ENCODE measurements at places on chromosomes 3 and 15.

GRCh38 chr15:86061581-86061980 is 18.1 kb upstream of the AGBL1 start:
- DNase-seq = no peak

DNA sequence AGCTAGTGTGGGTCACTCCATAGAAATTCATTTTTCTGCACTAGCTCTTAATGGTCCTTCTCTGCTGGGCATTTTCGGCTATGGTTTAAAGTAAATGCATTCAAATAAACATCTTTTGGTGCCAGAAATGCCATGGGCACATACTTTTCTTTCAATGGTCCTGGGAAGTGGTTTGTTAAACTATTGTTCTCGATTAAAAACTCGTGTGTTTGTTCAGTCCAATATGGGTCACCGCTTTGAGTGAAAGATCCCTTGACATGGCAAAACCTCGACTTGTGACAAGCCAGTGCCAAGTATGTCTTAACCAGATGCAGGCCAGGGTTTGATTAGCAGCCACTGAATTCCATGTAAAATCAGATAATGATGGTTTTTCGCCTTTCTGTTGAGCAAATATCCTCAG is 331.9 kb upstream of the WNT5A start:
- no peak for DNase-seq

GRCh38 chr3:119779731-119780383 is 2.0 kb upstream of the NR1I2 start:
- DNase-seq = no peak

GRCh38 chr3:164200053-164200823 is 878.1 kb downstream of the SI start:
- no peak for DNase-seq

DNA sequence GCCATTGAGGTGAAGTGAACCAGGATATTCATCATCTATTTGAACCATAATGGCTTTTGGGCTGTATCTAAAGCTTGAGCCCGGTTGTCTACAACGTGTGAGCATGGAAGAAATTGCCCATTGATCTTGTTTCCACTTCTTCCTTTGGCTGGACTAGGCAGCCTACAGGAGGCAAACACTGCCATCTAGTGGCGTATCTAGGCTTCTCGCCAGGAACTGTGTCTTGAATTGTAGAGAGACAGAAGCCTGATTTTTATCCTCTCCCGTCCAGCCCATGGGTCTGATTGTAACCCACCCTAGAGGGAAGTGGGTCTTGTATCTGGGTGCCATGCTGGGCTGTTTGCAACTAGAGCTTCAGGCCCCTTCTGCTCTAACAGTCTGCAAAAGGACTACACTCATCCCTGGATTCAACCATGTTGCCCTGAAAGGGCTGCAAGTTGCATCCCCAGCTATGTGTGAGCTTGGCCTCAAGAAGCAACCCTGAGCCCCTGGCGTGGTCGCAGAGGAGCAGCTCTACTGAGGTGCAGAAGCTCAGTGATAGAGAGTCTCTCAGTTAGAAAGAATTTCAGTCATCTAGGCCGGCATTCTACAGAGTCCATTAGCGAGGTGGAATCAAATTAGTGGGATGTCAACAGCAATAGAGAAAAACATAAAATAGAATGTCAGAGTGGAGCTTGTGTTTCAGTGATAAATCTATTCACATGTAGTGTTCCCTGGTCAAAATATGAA is 170.2 kb upstream of the UMPS start:
- DNase-seq = peak; percentile 43

DNA sequence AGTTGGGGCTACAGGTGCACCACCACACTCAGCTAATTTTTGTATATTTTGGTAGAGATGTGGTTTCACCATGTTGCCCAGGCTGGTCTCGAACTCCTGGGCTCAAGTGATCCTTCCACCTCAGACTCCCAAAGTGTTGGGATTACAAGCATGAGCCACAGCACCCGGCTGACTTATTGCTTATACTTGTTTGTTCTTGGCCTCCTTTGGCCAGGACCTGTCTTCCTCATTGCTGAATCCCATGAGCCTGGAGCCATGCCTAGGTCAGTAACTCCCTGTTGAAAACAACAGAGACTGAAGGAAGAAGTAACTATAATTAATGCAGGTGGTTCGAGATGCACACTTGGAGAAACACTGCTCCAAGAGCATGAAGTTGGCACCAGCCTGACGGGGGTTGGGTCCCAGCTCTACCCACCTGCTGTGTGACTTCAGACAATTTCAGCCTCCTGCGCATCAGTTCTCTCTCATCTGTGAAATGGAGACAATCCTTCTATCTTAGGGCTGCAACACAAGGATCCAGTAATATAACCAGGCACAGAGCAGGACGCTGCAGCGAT is 38.9 kb downstream of the CPN2 start:
- DNase-seq = no peak

DNA sequence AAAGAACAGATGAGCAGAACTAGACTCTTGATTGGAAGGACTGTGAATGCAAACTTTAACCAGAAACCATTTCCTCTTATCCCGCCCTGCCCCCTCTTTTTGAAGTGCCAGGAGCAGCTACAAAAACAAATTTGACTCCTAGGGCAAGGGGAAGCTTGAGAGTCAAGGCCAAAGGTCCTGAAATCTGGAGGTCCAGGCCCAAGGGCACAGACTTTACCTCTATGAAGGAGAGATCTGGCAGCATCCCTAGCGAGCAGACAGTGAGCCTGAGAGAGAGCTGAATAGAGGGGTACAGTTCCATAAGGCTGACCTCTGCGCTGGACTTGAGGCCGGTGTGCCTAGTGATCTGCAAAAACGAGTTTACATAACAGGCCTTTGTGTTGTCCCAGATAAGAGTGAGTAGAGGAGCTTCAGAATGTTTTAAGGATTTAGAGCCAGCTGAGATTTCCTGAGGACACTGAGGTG is 5.1 kb downstream of the RAB43 start:
- no peak for DNase-seq

DNA sequence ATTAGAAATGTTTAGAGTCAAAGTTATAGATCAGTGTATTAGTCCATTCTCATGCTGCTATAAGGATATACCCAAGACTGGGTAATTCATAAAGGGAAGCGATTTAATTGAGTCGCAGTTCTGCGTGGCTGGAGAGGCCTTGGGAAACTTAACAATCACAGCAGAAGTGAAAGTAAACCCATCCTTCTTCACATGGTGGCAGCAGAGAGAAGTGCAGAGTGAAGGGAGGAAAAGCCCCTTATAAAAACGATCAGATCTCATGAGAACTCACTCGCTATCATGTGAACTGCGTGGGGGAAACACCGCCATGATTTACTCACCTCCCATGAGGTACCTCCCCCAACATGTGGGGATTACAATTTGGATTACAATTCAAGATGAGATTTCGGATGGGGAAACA is 871.5 kb downstream of the DIPK2A start:
- no peak for DNase-seq

DNA sequence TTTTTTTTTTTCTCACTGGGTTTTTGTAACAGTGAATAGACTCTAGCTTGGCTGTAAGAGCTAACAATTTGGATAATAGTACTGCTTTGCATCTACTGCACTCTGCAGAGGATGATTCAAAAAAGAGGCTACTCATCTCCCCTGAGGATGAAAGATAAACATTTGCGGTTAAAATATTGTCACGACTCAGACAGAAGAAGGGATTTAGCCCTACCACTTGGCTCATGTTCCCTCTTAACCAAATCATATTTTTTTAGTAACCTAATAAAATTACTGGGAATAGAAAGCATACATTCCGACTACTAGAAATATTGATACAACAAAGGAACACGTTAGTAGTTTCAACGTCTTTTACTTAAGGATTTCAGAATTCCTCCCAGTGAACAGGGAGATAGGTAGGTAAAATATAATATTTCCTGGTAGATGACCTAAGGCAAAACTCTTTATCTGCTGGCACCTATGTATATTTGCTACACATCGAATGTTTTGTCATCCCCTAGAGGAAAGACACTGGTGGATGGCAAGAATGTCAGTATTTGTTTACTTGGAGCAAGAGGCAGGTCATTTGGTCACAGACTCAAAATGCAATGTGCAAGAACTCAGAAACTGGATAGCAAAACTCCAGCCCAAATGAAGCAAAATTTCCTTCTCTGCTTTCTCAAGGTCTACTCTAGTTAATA is 110.8 kb downstream of the GREM1 start:
- DNase-seq = no peak

- DNase-seq = peak; percentile 97
These were observed 145.5 kb upstream of the TPM1 start for GRCh38 chr15:62896969-62897486.

DNA sequence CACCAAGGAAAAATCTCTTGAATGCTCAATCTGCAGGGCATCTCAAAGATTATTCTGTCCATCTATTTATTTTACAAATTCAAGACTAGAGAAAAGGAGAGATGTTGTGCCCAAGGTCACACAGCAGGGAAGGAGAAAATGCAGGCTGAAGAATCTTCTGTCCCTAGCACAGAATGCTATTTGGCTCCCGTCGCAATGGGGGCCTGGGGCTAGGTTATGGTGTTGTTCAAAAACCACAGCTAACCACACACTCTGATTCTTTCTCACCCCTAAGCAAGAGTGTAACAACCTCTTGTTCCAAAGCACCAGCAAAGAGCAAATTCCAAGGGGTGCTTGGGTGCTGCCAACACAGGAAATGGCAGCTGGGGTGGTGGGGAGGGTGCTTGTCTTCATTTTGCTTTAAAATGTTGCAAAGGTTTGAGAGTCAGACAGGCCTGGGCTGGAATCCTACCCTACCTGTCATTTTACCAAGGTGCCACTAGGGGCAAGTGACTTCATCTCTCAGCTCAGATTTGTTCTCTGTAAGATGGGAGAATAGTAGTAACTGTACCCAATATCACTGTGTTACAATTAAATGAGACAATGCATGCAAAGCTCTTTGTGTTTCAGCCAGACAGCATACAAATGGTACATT is 112.5 kb downstream of the ADAMTS9 start:
- DNase-seq = no peak

DNA sequence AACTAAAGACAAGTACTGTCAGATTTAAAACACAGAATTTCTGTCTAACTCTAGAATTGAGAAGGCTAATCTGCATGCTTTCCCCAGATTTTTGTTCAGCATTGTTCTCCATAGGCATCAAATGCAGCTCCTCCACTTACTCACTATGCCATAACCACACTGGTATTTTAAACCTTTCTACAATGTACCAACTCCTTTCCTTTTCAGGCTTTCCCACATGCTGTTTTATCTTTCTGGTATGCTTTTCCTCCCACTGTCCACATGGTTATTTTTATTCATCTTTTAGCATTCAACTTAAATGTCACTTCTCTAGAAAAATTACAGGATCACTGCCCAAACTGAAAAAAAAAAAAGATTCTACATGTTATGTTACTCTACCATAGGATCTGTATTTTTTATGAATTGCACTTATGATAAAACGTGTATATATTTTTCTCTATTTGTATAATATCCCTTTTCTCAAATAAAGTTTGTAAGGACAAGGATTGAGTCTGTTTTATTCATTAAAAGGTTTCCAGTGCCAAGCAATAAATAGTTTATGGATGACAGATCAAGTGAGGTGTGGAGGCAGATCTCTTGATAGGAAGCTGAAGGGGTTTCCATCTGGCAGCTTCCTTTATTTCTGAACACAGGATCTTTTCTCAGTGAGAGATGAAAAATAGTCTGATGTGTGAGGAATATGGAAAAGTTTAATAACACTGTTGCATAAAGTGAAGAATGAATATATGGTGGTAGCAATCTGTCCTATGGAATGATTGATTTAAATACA is 1064.5 kb downstream of the ZPLD1 start:
- no peak for DNase-seq

DNA sequence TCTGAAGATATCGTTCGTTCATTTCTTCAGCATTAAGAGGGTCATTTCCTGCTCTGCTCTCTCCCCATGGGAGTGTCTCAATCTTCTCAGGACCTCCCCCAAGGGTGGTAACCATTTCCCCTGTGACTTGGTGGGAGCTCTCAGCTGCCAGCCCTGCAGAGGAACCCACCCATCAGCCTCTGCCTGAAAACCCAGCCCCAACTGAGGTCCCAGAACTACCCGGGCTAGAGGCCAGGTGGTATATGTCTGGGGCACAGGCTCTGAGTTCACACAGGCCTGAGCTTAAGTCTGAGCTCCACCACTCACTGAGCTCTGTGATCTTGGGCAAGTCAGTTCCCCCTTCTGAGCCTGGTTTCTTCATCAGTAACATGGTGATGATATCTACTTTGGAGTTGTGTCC is 10.0 kb upstream of the ATP2B2 start:
- no peak for DNase-seq

DNA sequence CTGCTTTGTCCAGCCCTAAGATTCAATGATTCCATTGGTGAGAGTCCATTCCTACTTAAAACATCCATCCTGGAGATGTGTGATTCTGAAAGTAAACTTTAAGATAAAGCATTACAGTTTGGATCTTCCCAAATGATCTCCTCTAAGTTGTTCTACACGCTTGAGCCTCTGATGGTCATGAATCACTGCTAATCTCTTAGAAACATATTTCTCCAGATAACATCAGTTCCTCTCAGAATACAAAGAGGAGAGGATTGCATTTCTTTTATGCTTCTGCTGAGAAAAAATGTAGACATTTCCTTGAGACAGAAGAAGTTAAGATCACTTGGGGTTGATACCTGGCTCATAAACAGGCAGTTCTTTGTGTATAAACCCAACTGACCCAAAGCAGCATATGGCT is 281.2 kb upstream of the DPH6 start:
- DNase-seq = no peak

GRCh38 chr3:190183121-190183520 is 62.4 kb upstream of the P3H2 start:
- DNase-seq = peak; percentile 72

- peak; percentile 49 for DNase-seq
These were observed 28.8 kb upstream of the GYG1 start for GRCh38 chr3:148962513-148962912.

DNA sequence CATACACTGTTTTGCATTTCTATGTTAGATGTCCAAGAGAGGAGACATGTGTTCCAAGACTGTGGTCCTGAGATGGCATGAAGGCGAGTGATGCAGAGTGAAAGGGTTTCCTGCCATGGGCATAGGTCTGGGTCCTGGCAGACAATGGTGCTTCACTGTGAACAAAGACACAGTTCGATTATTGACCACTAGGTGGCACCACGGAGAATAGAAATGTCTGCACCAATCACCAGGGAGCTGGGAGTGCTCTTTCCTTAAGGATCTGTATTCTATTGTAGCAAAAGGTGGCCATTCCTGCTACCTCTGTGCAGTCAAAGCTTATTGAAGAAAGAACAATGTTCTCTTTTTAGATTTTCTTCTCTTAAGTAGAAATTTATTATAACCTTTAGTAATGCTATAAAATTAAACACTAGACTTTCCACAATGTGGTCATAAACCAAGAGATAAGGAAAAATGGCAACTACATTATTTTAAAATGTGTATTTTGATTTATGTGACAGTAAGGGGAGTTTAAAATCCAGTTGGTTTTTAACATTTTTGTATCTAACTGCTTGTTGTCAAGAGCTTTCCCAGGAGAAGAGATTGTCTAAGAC is 88.7 kb downstream of the GABRG3 start:
- peak; percentile 16 for DNase-seq

DNA sequence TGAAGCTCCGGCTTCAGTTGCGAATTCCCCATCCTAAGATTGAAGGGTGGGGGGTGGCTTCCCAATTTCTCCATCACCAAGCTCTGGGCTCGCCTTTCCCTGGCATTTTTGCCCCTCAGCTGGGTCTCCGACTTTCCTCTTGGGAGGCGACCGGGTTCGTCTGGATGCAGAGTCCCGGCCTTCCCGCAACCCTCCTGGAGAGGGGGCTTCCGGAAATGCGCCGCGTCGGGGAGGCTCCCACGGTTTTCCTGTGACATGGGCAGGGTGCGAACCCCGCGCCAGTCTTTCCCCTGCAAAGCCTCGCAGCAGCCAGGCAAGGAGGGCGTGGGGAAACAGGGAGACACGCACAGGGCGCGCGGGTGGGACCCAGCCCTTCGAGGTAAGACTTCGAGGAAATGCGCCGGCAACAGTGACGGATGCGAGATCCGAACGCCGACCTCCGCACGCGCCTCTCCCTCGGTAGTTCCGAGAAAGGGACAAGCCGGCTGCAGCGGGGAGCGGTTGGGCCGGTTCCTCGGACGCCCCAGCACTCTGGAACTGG is 466 bp upstream of the HCN4 start:
- no peak for DNase-seq

All from epithelial cell of proximal tubule (primary cell).